ENCODE measurements at places on chromosomes 7 and 10.

GRCh38 chr7:34011696-34012095 is 106.4 kb downstream of the BMPER start:
- no peak for DNase-seq

DNA sequence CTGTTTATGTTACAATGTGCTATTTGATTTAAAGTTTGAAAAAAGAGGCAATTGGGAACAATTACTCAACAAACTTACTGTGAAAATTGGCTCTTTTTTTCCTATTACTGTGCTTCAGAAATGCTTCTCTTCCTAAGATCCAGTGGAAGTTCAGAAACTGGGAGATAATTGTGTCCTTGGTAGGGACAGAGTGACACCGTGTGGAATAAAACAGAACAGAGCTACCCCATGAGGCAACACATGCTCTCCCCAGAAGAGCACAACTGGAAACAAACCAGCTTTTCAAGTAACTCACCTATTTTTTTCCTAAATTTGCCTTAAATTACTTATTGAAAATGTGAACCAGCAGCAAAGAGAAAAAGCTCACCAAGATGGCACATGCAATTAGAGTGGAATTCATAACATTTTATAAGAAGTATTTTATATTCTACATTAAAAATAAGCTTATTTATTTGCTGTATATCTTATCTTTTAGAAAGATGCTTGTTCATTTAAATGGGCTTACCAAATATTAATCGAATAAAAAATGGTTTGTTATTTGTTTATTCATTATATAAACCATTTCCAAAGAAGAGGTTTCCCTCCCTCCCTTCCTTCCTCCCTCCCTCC is 346.1 kb upstream of the ANKRD30A start:
- no peak for DNase-seq

- DNase-seq, result no peak
Measured at GRCh38 chr7:117085769-117086463, 132.6 kb downstream of the ST7 start.

GRCh38 chr7:104572554-104572953 is 244.2 kb downstream of the LHFPL3 start:
- no peak for DNase-seq

DNA sequence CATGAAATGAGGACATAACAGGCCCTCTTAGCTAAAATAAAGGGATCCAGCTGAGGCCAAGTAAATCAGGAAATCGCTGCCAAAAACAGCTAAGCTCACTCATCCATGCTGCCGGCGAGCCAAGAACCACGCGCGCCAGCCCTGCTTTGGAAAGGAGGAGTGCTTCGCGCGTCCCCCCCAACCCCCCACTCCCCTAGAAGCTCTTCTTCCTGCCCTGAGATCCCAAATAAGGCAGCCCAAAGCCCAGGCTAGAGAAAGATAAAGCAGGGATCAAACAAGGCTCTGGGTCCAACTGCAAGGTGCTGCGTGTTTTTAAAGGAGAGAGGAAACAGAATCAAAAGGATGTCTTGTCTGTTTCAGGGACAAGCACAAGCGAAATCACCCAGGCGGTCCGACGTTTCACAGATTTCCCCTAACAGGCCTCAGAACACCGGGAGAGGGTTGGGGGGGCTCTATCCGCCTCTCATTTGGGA is 168.3 kb upstream of the AUTS2 start:
- DNase-seq, result no peak

DNA sequence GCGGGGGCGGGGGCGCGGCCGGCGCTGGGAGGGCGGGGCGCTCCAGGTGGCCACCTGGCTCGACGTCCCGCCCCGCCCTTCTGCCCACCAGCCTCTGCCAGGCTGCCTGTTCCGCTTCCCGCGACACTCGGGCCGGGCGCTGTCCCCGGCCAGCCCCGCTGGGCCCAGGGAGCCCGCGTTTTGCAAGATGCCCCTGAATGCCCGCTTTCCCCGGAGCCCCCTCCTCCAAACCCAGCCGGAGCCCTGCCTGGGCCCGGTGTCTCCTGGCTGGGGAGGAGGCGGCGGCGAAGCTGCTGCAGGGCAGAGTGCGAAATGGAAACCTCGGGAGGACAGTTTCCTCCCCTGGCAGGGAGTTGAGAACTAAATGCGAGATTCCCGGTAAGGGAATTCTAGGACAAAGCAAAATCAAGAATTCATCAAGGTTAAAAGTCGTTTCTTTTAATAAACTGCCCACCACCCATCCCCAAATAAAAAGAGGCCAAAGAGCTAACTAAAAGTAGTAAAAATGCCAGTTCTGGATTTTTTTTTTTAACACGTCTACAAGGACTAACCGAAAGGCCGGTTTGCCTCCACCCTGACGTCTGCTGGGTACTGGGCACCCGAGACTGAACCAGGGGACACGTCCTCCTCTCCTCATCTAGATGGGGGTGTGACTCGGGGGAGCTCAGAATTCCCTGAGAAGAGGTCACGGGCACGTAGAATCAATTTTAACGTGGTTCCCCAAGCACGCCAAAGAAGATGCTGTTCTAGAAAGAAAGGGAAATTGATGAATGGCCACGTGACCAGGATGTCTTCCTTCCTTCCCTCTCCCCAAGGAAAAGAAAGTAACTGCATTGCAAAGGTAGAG is 200.4 kb upstream of the NFE2L3 start:
- no peak for DNase-seq

DNA sequence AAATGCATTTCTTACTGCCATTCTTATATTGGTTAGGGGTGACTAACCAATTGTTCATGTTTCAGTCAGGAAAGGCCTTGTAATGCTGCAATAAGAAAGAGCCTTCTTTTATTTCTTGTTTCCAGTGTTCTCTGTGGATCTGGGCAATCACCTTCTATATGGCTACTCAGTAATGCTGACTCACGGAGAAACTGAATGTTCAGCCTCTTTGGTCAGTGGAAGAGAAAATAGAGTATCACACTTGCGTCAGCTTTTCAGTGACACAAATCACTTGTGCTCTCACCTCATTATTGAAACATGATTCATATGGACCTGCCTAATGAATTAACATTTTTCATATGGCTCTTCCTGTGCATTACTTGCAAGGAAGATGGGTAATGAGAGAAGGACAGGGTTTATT is 243.9 kb upstream of the POT1 start:
- DNase-seq, result no peak

DNA sequence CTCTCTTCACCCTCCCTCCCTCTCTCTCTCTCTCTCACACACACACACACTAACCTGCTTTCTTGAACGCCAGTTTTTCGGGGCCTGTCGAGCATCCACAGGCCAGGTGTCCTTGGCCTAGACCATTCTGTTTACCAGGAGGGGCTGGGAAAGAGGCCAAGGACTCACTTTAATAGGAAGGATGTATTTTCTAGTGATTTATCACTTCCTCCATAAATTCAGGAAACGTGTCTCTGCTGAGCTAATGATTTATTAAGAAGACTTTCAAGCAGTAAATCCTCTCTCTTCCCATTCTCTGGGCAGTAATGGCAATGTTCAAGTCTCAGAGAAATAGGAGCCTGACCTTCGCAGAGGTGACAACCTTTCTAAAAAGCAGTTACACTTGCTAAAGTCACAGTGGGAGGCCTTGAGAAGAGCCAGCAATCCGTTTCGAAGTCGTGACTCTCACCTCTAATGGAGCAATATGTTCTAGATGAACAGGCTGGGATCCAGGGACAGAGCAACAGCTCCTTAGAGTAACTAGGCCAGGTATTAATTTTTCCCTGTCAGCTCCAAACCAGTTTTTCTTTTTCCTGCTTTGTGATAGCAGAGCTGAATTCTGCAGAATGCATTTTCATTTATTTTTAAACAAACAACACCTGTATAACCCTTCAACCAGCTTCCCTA is 1357.5 kb upstream of the SORCS1 start:
- DNase-seq, result no peak

GRCh38 chr10:104614245-104614831 is 26.8 kb upstream of the SORCS3 start:
- DNase-seq, result no peak

DNA sequence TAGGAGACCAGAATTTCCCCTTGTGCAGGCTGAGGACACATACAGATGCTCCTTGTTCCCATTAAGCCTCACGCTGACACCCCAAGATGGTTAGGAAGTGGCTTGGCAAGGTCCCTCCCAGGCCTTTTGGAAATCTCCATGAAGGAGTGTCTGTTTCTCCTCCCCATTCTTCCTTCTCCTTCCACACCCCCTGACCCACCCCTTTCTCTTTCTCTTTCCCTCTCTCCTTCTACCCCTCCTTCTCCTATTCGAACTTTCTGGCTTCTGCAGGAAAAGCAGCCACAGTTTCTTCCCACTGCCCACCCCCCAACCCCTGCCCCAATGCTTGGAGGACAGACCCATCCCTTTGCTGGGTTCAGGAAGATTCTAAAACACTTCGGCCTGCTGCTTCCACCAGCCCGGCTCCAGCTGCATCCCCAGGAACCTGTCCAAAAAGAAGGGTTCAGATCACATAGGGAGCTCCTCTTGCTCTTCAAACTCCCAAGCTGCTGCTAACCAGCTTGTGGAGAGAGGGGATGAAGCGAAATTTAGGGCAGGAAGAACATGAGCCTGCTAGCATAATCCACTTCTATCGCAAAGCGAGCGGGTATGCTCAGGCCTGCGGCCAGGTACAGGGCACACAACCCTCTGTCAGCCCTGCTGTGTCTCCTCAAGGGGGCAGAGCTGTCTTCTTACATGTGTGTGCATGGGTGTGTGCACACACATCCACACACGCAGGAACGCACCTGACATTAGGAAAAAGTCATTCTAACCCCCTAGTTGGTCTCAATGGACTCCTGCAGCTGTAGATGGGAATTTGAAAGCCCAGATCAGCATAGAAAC is 80.4 kb downstream of the PPP1R3C start:
- no peak for DNase-seq

DNA sequence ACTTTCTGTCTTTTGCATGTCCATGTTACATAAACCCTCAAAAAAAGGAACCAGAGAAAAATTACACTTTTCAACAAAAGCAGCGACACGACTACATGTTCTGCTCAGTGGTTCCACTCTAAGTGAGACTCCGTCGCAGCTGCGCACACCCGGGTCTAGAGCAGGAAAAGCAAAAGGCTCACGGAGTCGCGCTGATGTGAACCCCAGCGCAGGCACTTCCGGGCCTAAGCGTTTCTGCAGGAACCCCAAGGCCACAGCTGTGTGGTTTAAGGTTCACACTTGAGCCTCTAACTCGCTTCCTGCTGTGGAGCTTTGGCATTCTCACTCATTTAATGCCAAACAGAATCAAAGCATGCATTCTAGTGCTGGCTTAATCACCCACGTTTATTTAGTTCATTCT is 240.3 kb downstream of the DNAJB6 start:
- DNase-seq, result no peak

GRCh38 chr10:46305079-46305818 is 18.5 kb downstream of the ANTXRL start:
- peak; percentile 50 for DNase-seq

Data from coronary artery (tissue), 2 donors.